ENCODE measurements at places on chromosomes 4 and X. TPM values are rescaled to one million over a fixed set of nuclear protein-coding genes. Genes with fewer than 3 reads are reported as not detected.
A peak's percentile ranks its signal among the peaks of the same experiment; 100 is the strongest.

- no peak for DNase-seq
Measured at GRCh38 chr4:173038192-173038896, 130.3 kb upstream of the GALNT7 start.

DNA sequence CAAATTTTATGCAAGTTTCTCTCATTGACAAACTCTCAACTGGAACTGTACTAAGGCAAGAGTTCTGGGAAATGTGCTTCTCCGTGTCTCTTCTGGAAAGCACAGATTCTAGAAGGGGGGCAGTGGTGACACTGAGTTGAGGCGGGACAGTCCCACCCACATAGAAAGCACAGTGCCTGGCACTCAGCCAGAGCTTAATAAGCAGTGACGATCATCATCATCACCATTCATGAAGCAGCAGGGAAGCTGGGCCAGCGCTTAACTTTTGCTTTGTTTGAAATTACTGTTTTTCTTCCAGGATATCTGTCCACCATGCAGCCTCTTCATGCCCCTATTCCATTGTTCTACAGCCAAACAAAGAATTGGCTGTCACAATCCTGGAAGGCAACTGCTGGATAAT, 60.3 kb downstream of the BEND2 start:
- no peak for DNase-seq

Gene ANK2
- 87.4 TPM for total RNA-seq

- DNase-seq = no peak
Measured at GRCh38 chrX:46866726-46867125, 29.9 kb downstream of the RP2 start.

GRCh38 chr4:48315728-48316630, 25.4 kb upstream of the SLAIN2 start:
- no peak for DNase-seq

Gene STBD1
- total RNA-seq = 2.1 TPM

Gene ETDA
- total RNA-seq = not detected

GRCh38 chr4:162732876-162733275, 433.8 kb downstream of the NAF1 start:
- no peak for DNase-seq

Gene FREM3
- total RNA-seq = not detected

DNA sequence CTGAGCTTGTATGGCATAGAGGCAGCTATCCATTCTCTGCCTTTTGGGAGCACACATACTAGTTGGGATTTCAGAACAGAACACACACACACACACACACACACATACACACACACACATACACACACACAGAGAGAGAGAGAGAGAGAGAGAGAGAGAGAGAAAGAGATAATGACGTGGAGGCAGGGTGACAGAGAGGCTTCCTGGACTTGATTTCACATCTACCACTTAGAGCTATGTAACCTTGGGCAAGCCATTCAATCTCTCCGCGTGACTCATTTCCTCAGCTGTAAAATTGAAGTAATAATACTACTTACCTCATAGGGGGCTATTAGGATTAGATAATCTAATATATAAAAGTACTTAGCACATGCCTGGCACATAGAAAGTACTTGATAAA, 12.3 kb upstream of the GRIA3 start:
- DNase-seq = no peak

DNA sequence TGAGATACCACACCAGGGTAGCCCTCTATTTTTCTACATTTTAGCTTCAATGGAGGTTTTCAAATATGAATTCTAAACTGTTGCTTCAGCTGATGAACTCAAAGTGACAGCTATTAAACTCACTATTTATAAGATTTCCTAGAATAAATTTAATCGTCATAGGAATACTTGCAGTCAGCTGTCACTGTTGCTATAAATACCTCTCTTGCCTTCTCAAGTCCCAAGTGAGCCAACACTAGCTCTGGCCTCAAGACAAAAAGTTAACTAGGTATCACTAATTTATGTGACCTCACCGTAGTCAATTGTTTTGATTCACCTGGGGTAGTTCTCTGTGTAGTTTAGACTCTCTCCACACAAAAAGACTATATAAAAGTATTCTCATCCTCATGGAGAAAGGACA, 34.3 kb upstream of the PROM1 start:
- no peak for DNase-seq

GRCh38 chr4:76226418-76226817, 12.8 kb upstream of the SCARB2 start:
- no peak for DNase-seq

DNA sequence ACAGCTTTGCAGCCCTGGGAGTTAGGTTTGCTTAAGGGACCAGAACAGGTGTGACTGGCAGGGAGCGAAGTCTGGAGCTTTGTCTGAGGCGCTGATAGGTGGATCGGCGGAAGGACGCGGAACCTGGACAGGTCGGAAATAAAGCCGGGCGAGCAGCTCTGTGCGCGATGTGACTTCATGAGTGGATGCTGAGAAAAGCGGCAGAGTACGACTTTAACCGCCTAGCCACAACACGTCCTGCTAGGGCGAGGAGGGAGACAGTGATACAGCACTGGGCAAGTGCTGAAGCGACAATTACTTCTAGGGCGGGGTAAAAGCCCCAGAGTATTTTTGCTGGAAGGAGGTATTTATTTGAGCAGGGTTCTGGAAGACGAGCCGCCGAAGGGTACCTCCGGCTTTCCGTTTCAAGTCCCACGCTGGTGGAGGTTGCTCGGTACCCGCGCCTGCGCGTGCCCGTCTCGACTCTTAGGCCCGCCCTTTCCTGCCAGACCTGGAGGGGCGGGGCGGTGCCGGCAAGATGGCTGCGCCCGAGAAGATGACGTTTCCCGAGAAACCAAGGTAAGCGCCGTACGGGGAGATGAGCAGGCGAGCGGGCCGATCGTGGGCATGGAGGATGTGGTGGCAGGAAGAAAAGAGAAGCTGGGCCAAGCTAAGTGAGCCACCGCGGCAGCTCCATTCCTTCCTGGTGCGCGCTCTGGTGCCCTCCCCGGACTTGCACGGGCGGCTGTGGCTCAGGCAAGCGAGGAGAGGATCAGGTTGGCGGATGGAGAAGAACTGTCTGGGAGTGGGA, at the start of gene ZRSR2:
Gene ZRSR2 (plus strand): TSS at position 506 of the 790 bp plus-strand sequence. CDS start 12 bp downstream, at position 518.
- peak; percentile 98 for DNase-seq

Gene SYN1
- 1.2 TPM for total RNA-seq

DNA sequence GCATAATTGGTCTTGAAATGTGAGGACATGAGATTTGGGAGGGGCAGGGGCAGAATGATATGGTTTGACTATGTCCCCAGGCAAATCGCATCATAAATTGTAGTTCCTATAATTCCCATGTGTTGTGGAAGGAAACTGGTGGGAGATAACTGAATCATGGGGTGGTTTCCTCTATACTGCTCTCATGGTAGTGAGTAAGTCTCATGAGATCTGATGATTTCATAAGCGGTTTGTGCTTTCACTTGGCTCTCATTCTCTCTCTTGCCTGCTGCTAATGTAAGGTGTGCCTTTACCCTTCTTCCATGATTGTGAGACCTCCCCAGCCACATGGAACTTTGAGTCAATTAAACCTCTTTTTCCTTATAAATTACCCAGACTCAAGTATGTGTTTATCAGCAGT, 2595.9 kb downstream of the PCDH7 start:
- DNase-seq = no peak

DNA sequence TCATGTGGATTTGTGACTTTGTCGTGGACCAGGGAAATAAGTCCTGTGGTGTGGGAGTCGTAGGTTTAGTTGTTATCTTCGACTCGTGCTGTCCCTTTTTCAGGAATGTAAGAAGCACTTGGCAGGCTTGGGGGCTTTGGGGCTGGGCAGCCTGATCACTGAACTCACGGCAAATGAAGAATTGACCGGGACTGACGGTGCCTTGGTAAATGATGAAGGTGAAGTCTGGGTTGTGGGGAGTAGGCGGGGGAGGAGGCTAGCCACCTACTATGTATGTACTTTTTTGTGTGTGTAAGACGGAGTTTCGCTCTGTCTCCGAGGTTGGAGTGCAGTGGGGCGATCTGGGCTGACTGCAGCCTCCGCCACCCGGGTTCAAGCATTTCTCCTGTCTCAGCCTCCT, 1.2 kb downstream of the TAF1 start:
- DNase-seq = no peak

Measured in spleen (tissue), 13 donors.